Activated T-helper 17 cell treated with anti-CD3 and anti-CD28 coated beads, Interleukin-2, amount 50 U/mL, for 72 hours (primary cell): ENCODE measurements at places on chromosomes 3 and 15.

DNA sequence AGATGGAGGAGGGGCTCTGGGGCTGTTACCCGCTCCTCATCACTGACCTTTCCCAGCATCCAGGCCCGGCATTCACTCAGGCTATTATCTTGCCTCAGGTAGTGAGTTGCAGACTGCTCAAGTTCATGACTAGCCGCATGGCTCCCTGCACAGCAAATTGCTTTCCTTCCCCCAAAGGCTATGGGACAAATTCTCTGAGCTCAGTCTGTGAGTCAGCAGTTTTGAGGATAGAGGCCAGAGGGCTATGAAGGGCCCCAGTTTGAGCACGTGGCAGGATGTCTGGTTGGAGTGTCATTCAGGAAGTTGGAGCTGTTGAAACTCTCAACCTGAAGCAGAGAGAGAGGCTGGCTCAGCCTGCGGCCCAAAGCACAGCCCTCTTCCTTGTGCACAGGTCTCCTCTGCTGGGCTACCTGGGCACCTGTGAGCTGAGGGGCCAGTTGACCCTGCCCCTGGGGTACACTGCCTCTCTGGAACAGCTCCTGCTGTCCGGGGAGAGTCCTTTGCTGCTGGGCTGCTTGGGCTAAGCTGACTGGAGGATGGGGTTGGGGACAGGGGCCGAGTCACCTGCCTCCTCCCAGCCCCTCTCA, 7.9 kb downstream of the FAH start:
- ATAC-seq, result peak; percentile 90

- ATAC-seq, result no peak
Measured at GRCh38 chr3:72380193-72380592, 468.1 kb downstream of the SHQ1 start.

DNA sequence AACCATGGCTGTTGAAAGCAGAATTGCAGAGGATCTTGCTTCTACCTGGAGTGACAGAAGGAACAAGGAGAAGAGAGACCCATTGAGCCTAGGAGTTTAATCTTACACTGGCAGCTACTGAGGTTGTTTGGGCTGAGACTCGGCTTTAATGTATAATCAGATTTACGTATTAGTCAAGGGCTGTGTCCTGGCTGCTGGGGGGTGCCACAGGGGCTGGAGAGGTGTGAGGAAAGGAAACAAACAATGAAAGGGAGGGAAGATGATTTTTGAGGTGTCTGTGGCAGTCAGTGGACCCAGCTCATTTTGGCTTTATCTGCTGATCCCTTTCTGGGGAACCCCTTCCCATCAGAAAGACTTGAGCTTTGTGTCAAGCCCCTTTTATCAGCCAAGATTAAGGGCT, 95.7 kb downstream of the PRICKLE2 start:
- ATAC-seq, result no peak

- no peak for ATAC-seq
Measured at GRCh38 chr3:158279609-158280008, 169.7 kb downstream of the RSRC1 start.

DNA sequence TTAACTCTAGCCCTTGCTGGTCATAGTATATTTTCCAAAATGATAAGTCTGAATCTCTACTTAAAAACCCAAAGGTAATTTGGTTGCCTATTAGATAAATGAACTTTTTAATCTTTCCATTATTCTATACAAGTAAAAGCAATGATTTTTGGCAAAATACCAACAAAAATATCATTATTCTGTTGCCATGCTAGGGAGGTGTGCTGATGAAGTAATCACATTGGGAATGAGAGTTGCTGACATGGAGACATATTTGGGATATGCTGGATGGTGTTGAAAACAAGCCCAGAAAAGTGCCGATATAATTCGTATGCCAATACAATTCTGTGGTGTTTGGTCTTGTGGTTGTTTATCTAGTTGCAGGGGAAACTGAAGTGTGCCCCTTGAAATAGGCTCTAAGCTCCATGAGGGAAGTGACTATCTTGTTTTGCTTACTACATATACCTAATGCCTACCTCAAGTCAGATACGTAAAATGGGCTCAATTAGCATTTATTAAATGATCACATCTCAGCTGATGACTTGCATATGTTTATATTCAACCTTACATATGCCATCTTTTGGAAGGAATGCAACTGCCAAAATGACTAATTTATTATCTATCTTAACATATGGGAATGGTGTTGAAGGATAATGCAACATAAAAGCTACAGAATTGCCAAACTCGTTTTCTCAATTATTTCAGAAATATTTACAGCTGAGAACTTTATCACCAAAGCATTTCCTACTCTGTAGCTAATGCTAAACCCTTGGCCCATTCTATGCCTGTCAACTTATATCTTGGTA, 5.8 kb downstream of the TOPBP1 start:
- no peak for ATAC-seq

- no peak for ATAC-seq
Measured at GRCh38 chr3:193564012-193564411, 9.3 kb upstream of the ATP13A4 start.

DNA sequence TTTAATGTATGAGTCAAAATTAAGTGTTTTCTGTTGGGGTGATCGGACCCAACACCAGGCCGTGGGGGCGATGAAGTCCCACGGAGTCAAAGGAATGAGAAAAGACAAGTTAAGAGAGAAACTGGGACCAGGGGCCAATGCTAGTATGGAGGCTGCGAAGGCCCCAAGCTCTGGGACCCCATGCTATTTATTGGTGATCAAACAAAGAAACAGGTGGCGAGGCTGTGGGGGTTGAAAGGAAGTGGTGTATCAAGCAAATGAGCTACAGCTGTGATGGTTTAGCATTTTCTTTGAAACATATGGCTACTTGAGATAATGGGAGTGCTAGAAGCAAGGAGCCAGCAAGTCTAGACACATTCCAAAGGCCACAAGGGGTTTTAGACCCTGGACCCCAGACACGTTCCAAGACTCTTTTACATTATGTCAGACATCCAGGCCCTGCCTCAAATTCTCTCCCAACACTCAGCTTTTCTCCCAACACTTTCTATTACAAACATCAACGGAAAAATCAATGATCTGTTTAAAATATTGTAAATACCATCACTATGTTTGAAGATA, 56.0 kb upstream of the SNRPN start:
- no peak for ATAC-seq

- no peak for ATAC-seq
Measured at GRCh38 chr3:151387842-151388241, 3.3 kb upstream of the P2RY12 start.

GRCh38 chr15:62975515-62975914, 67.0 kb upstream of the TPM1 start:
- ATAC-seq, result no peak
